ENCODE measurements at places on chromosomes 3 and 15. TPM values are rescaled to one million over a fixed set of nuclear protein-coding genes. Genes with fewer than 3 reads are reported as not detected.

DNA sequence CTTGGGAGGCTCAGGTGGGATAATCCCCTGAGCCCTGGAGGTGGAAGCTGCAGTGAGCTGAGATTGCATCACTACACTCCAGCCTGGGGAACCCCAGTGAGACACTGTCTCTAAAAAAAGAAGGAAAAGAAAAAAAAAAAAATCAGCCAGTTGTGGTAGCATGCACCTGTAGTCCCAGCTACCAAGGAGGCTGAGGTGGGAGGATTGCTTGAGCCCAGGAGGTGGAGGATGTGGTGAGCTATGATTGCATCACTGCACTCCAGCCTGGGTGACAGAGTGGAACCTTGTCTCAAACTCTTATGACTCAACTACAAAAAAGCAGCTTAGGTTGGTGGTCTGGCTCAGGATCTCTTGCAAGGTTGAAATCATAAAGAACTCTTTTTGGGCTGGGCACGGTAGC is 19.3 kb upstream of the GPX1 start:
- no peak for DNase-seq

DNA sequence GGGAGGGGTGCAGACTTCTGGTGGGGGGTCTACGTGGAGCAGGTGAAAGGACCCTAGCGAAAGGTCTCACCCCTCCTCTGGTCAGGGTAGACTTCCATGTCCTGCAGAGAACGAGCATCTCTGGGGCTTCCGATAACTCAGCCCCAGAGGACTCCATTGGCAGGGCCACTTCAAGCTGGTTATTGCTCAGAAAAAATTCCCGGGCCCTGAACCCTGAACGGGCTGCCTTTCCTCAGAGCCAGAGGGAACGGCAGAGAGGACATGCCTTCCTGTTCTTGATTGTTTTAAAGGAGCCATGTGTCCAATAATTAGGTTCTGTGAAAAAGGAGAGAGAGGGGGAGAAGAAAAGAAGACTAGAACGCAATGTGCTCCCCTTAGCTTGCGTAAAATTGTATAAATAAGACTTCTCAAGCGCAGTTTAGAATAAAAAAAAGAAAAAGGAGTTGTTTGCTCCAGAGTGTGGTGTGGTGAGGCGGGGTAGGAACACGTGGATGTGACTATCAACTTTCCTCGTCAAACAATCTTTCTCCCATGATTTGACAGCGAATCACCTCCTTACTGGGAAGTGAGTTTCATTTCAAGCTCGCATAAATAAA is 193.4 kb upstream of the UBE2E1 start:
- DNase-seq: no peak

GRCh38 chr3:39808467-39809180 is 785 bp upstream of the MYRIP start:
- DNase-seq: no peak

GRCh38 chr3:62101488-62101887 is 271.9 kb downstream of the FEZF2 start:
- no peak for DNase-seq

GRCh38 chr3:136995652-136996051 is 37.9 kb downstream of the IL20RB start:
- DNase-seq: no peak

- DNase-seq: peak; percentile 39
Observed at GRCh38 chr15:91055548-91056331, 33.3 kb upstream of the VPS33B start.

- no peak for DNase-seq
Observed at GRCh38 chr15:64017591-64018163, 28.6 kb downstream of the DAPK2 start.

- DNase-seq: no peak
Observed at GRCh38 chr3:73419942-73420341, 204.8 kb downstream of the PDZRN3 start.

DNA sequence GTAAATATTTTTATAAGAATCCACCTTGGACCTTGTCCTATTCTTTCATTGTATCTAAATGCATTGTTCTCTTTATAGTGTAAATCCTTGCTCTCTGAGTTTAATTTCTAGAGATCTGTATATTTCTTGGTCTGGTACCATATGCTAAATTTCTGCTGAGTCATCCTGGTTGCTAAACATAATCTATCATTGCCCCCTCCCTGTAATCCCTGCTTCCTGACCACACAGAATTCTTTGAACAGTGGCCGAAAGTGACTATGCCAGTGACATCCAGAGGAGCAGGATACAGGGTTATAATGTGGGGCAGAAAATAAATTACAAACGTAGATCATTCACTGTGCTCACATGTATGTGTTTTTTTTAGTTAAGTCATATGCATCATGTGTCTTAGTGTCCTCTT is 143.1 kb downstream of the DIPK2A start:
- DNase-seq: no peak

HERC2 gene
- 42.7 TPM for polyA plus RNA-seq

RBMS3 gene
- polyA plus RNA-seq: 10.8 TPM

ERICH6 gene
- 0.09 TPM for polyA plus RNA-seq

Measured in large intestine (tissue), 12 donors.